ELF-1 (cell line): ENCODE measurements at places on chromosomes 12 and 14.
A peak's percentile ranks its signal among the peaks of the same experiment; 100 is the strongest.

- peak; percentile 53 for DNase-seq
Measured at GRCh38 chr12:14774906-14775635, 28.2 kb downstream of the WBP11 start.

DNA sequence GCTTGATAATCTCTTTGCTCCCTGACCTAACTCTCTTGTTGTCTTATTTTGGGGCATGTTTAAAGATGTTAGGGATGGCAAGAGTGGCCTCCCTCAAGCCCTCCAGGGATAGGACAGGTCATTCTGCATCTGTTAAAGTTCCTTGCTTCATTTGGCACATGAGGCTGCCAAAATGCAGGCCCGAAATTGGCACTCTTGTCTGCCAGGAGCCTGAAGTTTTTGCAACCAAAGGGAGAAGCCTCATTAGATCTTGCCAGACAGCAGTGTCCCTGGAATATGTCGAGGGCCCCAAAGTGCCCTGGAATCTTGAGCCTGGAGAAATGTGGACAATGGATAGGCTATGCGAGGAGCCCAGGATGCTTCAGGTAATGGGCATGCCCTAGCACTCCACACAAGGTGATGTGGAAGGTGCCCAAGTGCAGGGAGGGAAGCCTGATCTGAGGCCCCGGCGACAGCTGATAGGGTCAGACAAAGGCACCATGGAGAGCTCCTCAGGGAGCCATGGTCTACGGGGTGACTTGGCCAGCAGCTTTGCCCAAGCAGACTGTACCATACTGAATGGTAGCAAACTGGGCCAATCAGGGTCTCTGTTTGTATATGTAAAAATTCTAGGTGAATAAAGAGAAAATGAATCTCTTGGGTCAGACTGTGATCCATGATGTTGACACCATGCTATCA, 173.0 kb upstream of the WSCD2 start:
- peak; percentile 3 for DNase-seq

- DNase-seq: no peak
Measured at GRCh38 chr12:95277139-95277538, 59.5 kb downstream of the VEZT start.

DNA sequence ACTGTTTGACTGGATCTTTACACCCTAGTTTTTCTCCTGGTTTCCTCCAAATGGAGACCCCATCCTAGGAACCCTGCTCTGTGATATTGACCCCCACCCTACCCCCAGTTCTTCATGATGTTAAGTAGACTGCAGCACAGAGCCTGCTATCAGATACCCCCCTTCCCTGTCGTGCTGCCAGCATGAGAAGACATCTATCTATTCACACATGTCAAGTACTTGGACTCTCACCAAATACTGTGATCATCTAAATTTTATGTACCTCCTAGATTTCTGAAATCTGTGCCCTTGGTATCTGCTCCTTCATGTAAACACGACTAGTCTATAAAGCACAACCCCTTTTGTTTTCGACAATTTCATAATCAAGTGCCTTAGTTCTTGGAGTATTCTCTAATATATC, 38.9 kb downstream of the FERMT2 start:
- DNase-seq: no peak

DNA sequence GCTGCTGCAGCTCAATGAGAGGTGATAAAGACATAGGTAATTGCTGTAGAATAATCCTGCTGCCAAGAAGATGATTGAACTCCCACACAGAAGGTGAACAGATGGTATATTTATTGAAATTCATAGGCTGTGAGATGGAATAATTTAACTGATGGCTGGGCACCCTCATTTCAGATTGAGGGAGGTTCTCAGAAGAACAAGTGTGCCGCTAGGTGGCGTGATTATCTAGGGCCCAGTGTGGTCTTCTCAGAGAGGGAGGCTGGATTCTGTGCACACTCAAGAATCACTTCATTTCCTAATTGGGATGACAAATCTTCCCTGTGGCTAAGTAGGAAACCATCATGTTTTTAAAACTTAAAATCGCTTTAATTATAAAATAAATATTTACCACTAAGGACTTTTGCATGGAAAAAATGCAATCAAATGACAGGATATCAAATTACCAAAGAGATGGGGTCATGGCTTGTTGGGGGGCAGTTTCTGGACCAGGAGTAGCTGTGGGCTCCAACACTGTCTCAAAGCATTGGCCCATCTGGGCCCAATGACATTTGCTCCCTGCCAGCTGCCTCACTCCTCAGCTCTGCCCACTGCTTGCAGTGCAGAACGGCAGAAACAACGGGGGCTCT, 132.3 kb downstream of the SNAPC1 start:
- peak; percentile 39 for DNase-seq

DNA sequence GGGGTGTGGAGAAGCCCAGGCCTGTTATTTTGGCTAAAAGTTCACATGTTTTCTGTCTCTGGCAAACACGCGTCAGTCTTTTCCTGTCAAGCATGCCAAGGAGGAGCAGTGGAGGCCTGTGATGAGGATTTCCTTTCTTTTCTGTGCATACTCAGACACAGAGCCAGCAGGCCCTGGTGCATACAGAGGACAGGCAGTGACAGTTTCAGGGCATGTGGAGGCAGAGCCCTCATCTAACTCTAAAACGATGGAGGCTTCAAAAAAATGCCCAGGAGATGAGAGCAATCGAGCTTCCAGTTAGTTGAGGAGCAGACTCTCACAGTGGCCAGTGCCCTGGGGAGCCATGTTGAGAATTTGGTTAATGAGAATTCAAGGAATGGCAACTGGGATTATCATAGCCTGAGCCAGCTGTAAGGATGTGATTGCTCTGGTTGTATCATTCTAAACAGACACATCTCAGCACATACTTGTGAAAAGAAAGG, 66.5 kb downstream of the TRAFD1 start:
- peak; percentile 23 for DNase-seq

GRCh38 chr12:111425655-111426054, 19.9 kb downstream of the SH2B3 start:
- no peak for DNase-seq

DNA sequence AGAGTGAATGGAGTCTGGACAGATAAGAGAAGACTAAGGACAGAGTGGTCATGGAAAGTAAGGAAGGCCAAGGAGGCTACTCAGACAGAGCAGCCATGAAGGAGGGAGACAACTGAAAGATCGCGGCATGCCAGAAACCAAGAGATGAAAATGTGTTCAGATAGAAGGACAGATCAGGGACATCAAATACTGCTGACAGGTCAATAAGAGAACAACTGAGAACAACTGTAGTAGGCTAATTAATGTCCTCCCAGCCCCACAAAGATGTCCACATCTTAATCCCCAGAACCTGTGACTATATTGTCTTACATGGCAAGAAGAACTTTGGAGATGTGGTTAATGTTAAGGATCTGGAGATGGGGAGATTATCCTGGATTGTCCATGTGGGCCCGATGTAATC, 15.0 kb upstream of the HELB start:
- no peak for DNase-seq
